ENCODE measurements at places on chromosomes 4 and X.

DNA sequence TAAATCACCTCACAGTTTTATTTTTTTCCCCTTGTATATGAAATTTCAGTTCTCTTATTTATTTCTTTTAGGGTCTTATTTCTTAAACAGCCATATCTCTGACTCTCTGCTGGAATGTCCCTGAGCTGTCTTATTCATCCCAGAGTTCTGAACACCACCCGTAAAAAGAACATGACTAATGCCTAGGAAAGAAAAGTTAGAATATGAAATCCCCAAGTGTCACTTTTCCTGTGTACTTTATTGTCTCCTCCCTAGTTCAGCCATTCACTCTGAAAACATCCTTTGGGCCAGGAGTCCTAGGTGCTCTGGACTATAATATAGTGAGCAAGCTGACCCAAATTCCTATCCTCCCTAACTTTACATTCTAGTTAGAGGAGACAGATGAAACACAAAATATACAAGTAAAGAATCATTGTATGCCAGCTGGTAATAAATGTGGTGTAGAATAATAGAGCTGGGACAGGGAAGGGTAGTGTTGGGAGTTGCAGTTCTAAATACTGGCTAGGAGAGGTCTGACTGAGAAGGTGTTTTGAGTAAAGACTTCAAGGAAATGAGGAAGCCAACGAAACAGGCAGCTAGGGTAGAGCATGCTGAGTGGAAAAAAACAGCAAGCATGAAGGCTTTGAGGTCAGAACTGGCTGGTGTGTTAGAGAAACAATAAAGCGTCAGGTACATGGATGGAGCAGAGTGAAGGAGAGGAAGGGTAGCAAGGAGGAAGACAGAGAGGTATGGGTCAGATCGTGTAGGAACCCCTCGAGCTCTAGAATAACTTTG, 40.6 kb upstream of the FTHL17 start:
- no peak for DNase-seq

- DNase-seq: no peak
Measured at GRCh38 chr4:57291911-57292310, 181.7 kb upstream of the IGFBP7 start.

- DNase-seq: no peak
Measured at GRCh38 chr4:21765810-21766407, 182.7 kb downstream of the KCNIP4 start.

- no peak for DNase-seq
Measured at GRCh38 chrX:70405003-70405402, 18.1 kb upstream of the GDPD2 start.

- no peak for DNase-seq
Measured at GRCh38 chrX:130108647-130109428, 1.5 kb downstream of the ELF4 start.

DNA sequence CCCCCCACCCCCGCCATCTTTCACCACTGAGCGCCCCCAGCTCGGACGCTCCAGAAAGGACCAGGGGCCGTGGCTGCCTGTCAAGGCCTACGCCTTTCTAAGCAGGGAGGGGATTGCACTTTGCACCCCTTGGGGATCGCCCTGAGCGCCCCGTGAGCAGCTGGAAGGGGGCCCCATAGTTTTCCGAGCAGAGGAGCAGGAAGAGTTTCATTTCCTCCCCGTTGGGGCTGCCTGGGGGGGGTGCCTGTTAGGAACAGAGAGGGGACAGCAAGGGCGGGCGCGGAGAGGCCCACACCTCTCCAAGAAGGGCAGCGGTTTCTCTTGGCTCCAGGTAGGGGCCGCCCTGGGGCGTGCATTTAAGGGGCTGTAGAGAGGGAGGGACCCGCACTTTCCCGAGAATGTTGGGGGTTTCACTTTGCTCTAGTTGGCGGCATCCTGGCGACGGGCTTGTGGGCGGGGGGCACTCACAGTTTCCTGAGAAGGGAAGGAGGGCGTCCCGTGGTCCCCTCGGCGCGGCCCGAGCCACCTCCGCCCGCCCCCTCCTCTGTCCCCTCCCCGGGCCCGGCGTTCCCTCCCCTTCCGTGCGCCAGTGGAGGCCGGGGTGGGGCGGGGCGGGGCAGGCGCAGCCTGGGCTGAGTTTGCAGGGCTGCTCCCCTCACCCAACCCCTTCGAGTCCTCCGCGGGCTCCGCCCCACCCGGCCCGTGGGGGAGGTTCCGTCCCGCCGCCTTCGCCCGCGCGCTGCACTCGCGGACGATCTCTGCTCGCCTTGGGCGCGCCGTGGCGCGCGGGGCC, 82.3 kb upstream of the CD99 start:
- peak; percentile 71 for DNase-seq

GRCh38 chrX:18424482-18425198, 768 bp upstream of the CDKL5 start:
- peak; percentile 3 for DNase-seq

DNA sequence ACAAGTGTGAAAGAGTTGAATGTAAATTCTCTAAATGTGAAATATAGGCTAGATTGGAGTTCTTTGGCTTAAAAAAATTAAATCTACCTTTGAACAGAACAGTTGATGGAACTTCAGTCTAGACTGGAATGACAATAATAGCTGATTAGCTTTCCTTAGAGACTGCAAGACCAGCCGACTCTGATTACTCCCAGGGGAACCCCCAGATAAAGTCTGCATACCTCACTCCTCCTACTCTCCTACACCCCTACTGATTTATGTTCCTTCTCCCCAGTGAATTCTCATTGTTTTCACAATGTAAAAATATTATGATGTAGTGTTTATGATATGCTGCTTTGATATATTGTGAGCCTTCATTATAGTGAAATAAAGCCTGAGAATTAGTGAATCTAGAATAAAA, 241.3 kb downstream of the CFAP299 start:
- DNase-seq: no peak

DNA sequence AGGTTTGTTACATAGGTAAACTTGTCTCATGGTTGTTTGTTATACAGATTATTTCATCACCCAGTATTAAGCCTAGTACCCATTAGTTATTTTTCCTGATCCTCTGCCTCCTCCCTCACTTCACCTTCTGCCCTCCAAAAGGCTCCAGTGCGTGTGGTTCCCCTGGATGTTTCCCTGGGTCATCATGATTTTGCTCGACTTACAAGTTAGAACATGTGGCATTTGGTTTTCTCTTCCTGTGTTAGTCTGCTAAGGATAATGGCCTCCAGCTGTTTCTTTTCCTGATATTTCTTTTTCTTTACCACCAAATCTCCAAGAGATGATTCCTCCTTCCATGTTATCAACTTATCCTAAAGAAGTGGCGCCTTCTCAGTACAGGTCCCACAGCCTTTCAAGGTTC, 543.1 kb upstream of the ADGRL3 start:
- no peak for DNase-seq

- no peak for DNase-seq
Measured at GRCh38 chrX:109936114-109936513, 66.8 kb upstream of the TMEM164 start.

DNA sequence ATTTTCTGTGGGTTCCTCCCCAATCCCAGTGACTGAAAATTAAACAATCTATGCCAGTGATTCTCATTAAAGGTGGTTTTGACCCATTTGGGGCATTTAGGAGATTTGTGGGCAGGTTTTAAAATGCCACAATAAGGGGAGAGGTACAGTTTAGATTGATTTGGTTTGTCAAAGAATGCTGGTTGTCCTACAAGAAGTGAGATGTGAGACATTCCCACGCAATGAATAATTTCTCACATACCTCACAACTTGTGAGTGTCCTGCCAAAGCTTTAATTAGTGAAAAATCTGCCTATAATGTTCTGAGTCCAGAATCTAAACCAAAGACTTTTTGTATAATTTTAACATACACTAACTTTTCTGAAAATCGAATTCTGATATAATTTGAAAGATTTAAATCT, 199.4 kb downstream of the MAPK10 start:
- DNase-seq: no peak

DNA sequence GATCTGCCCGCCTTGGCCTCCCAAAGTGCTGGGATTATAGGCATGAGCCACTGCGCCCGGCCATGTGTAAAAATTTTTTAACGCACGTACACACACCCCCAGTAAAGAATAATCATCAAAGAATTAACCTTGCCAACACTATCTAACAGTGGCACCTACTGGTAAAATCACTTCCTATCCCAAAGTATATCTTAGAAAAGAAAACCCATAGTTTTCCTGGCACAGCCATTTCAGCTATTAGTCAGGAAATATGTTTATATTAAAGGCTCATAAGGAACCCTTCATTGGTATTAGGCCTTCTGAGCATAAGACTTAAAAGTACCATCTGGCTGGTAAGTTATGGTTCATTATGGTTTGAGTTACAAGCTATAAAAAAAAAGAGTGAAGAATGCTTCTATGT, 14.1 kb downstream of the S100G start:
- no peak for DNase-seq

DNA sequence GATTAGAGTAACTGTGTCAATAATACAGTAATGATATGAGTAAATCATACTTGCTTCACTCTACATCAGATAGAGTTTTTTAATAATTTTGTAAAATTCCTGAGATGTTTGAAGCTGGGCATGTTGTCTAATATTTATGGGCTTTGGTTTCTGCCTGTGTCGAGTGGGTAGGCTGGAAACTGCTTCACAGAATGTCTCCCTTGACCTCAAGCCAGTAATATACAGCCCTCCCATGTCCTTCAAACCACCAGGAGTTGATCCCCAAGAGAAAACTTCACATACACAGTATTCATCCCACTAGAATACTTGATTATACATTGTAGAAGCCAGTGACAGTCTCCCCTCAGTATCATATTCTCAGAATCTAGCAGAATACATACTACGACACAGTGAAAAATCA, 284.8 kb upstream of the TENM3 start:
- DNase-seq: no peak

GRCh38 chrX:13932416-13932815, 97.3 kb downstream of the GEMIN8 start:
- no peak for DNase-seq

GRCh38 chrX:73481521-73481920, 34.7 kb downstream of the CDX4 start:
- no peak for DNase-seq

GRCh38 chr4:187172340-187172761, 448.7 kb upstream of the FAT1 start:
- no peak for DNase-seq

- DNase-seq: no peak
Measured at GRCh38 chrX:139851730-139852129, 81.1 kb downstream of the ATP11C start.

- no peak for DNase-seq
Measured at GRCh38 chr4:41748074-41748570, 403 bp downstream of the PHOX2B start.

DNA sequence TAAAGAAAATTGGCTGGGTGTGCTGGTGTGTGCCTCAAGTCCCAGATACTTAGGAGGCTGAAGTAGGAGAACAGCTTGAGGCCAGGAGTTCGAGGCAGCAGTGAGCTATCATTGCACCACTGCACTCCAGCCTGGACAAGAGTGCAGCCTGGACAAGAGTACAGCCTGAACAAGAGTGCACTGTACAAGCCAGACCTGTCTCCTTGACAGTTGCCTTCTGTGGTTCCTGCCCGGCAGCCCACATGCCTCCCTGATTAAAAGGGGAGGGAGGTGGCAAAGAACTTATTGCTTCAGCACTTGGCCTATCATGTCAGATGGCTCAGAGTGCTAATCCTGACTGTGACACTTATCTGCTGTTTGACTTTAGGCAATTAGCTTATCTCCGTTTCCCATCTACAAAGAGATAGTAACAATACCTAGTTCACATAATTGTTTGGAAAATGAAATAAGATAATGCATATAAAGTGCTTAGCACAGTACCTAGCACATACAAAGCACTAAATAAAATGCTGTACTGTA, 249.1 kb downstream of the DCLK2 start:
- DNase-seq: no peak

GRCh38 chr4:88097301-88097700, 61.1 kb downstream of the ABCG2 start:
- no peak for DNase-seq

GRCh38 chr4:44425614-44426208, 22.9 kb downstream of the KCTD8 start:
- no peak for DNase-seq

DNA sequence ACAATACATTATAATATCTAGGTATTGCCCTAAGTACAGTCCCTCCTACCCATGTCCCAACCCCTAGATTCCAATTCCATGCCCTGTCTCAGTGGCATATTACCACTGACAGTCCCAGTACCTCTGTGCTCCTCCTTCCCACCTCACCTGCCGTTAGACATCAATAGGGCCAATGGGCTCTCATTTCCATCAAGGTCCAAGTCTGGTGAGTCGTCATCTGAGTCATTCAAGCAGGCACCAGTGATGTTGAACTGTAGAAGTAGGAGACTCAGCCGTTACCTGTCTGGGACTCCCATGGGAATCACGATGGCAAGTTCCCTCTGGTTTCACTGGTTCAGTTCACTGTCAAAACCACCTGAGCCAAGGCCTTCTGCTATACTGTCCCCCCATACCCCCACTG, 51.7 kb downstream of the PHF8 start:
- DNase-seq: no peak

GRCh38 chrX:51922561-51922960, 29.1 kb downstream of the MAGED1 start:
- DNase-seq: no peak

DNA sequence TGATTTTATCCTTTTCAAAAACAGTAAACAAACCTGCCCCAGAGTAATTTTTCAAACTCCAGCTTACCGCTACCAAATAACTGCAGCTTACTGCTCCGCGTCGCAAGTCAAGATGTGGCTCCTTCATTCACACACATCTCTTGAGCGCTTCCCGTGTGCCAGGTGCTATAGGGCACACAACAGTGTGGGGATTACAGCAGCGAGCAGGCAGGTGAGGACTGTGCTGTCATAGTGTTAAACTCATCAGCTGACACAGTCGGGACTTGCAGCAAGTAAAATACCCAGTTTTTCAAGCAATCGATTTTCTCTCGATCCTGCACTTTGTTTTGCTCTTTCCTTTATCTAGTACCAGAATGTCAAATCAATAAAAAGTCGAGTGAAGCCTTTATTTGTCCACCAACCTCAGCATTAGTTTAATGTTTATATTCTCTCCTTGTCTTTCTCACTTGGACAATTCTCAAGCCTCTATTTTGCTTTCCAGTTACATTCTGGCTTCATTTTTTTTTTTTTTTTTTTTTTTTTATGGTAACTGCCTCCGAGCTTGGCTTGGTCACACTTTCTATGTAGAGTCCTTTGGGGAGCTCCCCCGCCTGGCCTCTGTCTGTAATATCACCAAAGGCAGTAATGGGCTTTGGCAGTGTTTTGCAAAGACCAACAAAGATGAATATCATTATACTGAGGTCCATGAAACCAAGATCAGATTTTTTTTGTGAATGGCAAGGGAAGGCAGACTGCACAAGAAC, 8.3 kb upstream of the ASB5 start:
- no peak for DNase-seq

GRCh38 chr4:165328101-165328425, 594 bp downstream of the MSMO1 start:
- DNase-seq: no peak

All from activated T-helper 1 cell treated with anti-CD3 and anti-CD28 coated beads, Interleukin-2, amount 50 U/mL, for 16 hours (primary cell).